AG09309 (cell line): ENCODE measurements at places on chromosomes 7 and 10.

GRCh38 chr10:110042181-110042580 lies 34.4 kb downstream of the ADD3 start:
- DNase-seq: no peak

GRCh38 chr10:86538547-86538946 lies 17.0 kb upstream of the WAPL start:
- DNase-seq: no peak

GRCh38 chr10:16853201-16853600 lies 36.0 kb upstream of the RSU1 start:
- DNase-seq: no peak

DNA sequence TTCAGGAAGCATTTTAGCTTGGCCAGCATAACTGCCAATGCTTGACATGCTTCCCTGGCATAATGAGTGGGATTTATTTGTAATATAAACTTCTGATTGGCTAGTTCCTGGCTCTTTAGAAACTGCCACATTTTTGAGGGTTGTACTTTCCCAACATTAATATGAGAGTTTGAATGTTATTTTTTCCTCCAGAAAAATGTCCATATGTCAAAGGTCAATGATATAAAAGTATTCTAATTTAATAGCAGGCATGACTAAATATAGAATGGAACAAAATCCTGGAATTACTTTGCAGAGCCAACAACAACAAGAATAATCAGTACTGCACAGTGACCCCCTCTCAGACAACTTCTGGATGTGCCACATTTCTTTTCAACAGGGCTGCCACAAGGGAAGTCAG lies 352.6 kb downstream of the PRPF18 start:
- peak; percentile 73 for DNase-seq

DNA sequence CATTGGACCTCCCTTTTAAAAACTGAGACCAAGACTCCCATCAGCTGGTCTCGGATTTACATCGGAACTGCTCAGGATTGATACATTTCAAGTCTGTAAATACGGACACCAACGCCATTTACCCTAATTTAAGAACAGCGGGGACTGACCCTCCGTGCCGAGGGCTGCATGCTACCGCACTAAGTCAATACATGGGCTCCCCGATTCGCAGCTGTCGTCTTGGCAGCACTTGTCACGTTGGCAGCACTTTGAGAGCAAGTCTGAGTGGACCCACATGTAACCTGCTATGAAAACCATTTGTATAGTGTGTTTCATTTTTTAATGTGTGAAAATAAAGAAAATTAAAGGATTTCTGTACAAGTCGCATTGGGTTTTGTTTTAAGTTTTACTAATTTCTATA lies 83.4 kb downstream of the EZH2 start:
- no peak for DNase-seq

GRCh38 chr10:36023939-36024338 lies 381.8 kb upstream of the FZD8 start:
- peak; percentile 86 for DNase-seq

GRCh38 chr7:123972045-123972444 lies 47.0 kb downstream of the SPAM1 start:
- DNase-seq: no peak

DNA sequence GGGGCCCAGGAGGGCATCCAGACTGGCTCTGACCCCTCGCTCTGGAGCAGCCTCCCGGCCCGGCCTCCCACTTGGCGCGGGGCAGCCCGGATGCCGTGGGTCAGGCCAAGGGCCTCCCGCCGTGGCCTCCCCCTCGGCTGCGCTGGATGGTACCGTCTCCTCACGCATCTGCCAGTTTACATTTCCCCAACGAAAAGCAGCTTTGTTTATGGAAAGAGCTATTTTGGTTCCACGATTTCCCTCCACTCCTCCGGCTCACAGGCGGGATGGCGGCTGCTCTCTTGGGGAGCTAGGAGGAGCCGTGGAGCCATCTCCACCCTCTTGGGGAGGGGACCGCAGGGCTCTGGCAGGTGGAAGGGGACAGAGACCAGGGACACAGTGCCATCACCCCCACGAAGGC lies 93.2 kb upstream of the MYL10 start:
- no peak for DNase-seq

- DNase-seq: no peak
Measured at GRCh38 chr10:53079283-53079682, 306.7 kb upstream of the MBL2 start.

- no peak for DNase-seq
Measured at GRCh38 chr7:79740076-79740475, 286.6 kb upstream of the MAGI2 start.

- no peak for DNase-seq
Measured at GRCh38 chr10:43749145-43749576, 100.5 kb upstream of the ZNF32 start.

DNA sequence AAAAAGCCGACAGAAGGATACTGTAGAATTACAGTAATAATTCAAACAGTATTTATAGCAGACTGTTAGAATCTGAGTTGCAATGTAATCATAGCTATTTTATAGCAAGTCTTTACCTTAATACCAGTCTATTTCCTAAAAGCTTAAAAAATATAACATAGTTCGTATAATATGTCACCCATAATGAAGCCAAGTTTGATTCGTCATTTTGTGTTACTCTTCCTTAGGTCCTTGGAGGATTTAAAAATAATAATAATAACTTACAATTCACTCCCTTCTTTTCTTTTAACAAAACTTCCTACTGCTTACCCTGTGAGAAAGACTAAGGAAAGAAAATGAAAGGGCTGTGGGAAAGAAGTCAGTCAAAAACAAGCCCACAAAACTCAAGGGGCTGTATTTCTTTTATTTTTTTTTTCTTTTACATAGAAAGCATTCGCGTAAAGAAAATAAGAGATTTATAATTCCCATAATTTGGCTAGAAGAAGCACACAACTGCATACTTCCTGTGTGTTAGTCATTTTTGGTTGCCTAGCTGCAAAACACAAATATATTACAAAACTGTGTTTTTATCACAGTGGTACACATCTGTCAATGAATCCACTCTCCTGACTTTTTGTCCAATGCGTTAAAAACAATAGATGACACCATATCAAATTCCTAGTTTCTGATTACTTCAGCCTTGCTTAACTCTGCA lies 187.2 kb upstream of the CELF2 start:
- peak; percentile 81 for DNase-seq

DNA sequence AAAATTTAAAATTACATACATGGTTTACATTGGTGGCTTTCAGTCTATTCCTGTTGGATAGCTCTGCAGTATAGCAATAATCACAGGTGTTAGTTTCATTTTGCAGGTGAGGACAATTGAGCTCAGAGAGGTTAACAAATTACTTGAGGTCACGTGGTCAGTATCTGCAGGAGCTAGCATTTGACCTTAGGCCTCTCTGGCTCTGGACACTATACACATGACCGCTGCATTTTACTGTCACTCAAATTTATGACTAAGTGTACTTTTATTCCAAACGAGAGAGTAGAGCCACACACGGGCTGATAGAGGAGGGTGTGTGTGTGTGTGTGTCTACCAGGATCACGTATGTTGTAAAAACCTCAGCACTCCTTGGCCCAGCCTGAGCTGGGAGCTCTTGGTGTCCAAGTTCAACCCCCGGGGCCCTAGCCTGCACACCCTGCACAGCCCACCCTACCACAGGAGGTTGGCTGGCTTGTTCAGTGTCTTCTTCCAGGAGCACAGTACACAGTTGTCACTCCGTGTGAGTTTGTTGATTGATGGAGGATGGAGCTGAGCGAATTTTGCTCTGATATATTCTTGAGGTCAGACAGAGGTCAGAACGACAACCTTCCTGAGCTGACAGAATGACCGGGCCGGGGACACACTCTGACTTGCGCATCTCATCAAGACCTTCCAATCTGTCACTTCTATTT lies 272.7 kb downstream of the GFRA1 start:
- DNase-seq: no peak

- no peak for DNase-seq
Measured at GRCh38 chr10:121687095-121687813, 89.0 kb upstream of the FGFR2 start.

DNA sequence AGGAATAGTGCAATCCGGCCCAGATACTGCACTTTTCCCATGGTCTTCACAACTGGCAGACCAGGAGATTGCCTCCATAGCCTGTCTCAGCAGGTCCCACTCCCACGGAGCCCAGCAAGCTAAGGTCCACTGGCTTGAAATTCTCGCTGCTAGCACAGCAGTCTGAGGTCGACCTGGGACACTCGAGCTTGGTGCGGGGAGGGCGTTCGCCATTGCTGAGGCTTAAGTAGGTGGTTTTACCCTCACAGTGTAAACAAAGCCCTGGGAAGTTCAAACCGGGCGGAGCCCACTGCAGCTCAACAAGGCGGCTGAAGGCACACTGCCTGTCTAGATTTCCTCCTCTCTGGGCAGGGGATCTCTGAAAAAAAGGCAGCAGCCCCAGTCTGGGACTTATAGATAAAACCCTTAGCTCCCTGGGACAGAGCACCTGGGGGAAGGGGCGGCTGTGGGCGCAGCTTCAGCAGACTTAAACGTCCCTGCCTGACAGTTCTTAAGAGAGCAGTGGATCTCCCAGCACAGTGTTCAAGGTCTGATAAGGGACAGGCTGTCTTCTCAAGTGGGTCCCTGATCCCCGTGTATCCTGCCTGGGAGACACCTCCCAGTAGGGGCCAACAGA lies 293.5 kb upstream of the GALNT17 start:
- DNase-seq: no peak

GRCh38 chr7:34430456-34430855 lies 227.6 kb upstream of the NPSR1 start:
- DNase-seq: peak; percentile 51

DNA sequence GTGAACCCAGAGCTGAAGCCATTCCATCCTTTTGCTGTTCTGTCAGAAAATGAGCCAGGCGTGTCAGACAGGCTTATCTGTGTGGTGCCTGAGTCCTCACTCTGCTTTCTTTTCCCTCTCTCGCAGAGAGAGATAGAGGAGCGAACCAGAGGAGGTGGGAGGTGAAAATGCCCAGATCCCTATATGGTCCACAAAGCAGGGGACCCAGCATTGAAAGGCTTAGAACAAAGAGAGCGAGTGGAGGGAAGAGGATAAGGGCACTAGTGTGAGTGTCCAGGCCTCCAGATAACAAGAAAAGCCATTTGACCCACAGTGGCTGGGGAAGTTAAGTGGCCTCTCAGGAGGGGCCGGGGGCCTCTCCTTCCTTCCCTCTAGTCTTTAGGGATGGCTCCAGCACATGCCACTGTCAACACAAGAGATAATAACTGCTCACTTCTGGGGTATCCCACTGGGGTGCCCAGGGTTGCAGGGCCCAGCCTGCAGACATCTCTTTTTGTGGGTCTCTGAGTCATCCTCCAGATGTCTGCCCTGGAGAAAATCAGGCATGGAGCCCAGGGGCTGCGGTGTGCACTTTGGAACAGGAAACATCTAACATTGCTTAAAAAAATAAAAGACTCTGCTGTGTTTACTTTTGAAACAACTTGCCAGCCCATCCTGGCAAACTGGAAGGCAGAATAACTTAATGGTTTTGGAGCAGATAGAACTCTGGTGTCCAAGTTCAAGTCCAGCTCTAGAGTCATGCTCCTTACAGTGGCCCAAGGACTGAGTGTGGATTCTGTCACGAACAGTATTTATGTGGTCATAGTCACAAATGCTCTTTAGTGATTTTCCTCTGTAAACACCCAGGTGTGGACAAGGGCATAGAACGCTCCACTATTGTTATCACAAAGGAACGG lies 189.5 kb downstream of the CXCL12 start:
- peak; percentile 80 for DNase-seq

DNA sequence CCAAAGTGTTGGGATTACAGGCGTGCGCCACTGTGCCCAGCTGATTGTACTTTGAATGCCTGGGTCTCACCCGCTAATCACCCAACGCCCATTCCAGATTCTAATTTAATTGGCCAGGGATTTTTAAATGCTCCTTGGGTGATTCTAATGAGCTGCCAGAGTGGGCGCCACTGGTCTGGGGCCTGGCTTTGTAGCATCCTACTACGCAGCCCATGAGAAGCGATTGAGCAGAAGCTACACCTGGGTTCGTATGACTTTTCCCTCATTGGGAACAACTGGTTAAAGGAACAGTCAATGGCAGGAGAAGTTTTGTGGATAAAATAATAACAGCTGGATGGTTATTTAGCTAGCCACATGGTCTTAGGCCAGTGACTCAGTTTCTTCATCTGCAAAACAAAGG lies 108.0 kb downstream of the SPAG6 start:
- DNase-seq: no peak

GRCh38 chr10:117540640-117541404 lies 1.7 kb upstream of the EMX2 start:
- no peak for DNase-seq

- no peak for DNase-seq
Measured at GRCh38 chr7:108627476-108628051, 57.9 kb downstream of the DNAJB9 start.

GRCh38 chr7:124764847-124765400 lies 668 bp downstream of the GPR37 start:
- DNase-seq: no peak

DNA sequence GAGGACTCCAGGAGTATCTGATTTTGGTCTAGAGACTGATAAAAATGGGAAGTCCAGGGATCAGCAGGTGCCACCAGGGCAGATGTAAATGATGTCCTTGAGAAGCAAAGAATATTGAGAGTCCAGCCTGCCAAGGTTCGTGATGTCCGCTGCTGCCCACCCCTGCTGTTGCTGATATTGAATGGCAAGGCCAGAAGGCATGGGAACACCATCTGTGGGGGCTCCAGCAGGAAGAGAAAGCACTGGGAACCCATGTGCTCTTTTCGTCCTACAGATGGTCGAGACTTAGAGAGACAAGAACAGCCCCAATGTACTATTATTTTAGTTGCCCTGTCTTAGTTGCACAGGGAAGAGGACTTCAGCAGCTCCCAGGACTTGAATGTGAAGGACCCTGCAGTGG lies 363.9 kb downstream of the GALNT17 start:
- DNase-seq: no peak

DNA sequence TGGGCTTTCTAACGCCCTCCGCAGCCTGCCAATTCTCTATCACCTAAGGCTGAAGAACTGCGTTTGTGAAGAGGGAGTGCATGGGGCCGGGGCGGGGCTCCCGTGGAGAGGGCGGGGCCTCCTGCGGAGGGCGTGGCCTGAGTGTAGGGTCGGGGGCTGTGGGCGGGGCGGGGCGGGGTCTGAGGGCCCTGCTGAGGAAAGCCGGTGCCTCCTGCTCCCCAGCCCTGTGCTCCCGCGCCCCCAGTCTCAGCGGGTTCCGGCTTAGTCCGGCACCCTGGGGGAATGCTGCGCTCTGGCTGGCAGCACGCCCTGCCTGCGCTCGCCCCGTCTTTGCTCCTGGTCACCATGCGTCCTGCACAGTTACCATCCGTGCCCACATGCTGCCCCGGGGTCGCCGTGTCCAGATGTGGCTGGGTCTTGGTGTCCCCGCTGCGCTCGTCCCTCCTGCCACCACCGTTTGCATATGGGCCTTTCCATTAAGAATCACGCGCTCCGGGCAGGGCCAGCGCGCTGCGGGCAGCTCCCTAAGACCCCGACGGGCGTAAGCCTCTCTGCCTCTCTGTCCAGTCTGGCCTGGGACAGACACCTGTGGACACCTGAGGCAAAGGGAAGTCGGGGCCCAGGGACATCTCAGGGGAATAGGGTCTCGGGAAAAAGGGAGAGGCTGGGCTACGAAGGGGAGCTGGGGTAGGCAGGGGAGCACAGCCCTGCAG lies 144.0 kb upstream of the RET start:
- no peak for DNase-seq
